CD8-positive, alpha-beta memory T cell (primary cell): ENCODE measurements at places on chromosomes 2 and 18.
A peak's percentile ranks its signal among the peaks of the same experiment; 100 is the strongest.

DNA sequence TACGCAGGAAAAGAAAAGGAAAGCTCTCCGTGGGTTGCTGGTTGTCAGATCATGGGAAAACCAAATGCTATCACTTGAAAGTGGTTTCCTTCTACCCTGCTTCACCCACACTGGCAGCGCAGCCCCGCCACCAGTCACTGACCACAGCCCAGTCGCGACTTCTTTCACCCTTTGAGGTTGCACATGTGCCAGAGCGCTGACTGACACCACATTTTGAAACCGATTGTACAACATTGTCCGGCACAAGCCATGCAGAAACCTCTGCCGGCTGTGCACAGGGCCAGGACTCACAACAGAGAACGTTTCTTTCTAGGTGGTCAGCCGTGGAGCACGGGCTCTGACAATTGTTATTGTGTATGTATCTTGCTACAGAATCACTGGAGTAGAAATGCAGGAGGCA lies 827.2 kb upstream of the POU3F3 start:
- H3K27me3 ChIP-seq = no peaks in the 10 kb centered on the region
- no peaks in the 10 kb centered on the region for H3K4me1 ChIP-seq
- H3K27ac ChIP-seq = no peak overlapping the region
- H3K4me3 ChIP-seq = no peak overlapping the region
- no peak for DNase-seq
- no peaks in the 10 kb centered on the region for H3K36me3 ChIP-seq

- no peaks in the 10 kb centered on the region for H3K4me1 ChIP-seq
- DNase-seq = no peak
- H3K4me3 ChIP-seq = no peak overlapping the region
Measured at GRCh38 chr2:15117409-15118050, 443.6 kb downstream of the NBAS start.

DNA sequence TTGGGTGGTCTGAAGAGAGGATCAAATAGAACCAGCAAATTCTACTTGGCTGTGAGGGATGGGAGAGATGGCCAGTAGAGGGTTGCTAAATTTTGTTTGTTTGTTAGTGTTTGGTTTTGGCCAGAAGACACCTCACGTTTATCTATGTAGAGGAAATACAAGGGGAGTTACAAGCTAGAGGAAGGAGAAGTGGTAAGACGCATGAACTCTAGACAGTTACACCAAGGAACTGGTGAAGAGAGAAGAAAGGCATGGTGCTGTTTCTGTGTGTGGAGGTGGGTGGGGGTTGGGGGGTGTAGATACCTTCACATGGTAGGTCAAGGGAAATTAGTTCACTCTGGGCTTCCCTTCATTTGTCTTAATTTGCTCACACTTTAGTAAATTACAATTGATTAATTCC lies 25.6 kb downstream of the RASGRP3 start:
- H3K27ac ChIP-seq = no peak overlapping the region
- DNase-seq = no peak
- H3K27me3 ChIP-seq = no peaks in the 10 kb centered on the region

GRCh38 chr2:162749994-162750393 lies 88.6 kb downstream of the KCNH7 start:
- no peaks in the 10 kb centered on the region for H3K4me1 ChIP-seq
- DNase-seq = no peak
- no peak overlapping the region for H3K27ac ChIP-seq
- no peaks in the 10 kb centered on the region for H3K36me3 ChIP-seq
- H3K27me3 ChIP-seq = no peaks in the 10 kb centered on the region

GRCh38 chr2:190159453-190159852 lies 96.9 kb upstream of the MSTN start:
- no peak for DNase-seq
- no peak overlapping the region for H3K27ac ChIP-seq
- H3K4me1 ChIP-seq = no peaks in the 10 kb centered on the region
- H3K36me3 ChIP-seq = no peaks in the 10 kb centered on the region
- no peak overlapping the region for H3K4me3 ChIP-seq

DNA sequence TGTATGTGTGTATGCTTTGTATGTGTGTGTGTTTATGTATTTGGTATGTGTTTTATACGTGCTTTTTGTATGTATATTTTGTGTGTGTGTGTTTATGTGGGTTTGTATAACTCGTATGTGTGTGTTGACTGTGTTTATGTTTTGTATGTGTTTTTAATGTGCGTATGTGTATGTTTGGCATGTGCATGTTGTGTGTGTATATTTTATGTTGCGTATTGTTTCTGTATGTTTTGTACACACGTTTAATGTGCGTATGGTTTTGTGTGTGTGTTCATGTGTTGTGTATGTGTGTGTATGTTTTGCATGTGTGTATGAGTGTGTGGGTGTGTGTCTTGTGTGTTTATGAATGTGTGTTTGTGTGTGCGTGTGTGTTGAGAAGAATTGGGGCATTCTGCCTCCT lies 55.2 kb upstream of the NCK2 start:
- no peaks in the 10 kb centered on the region for H3K4me1 ChIP-seq
- no peaks in the 10 kb centered on the region for H3K27me3 ChIP-seq
- DNase-seq = no peak
- H3K4me3 ChIP-seq = no peak overlapping the region
- H3K27ac ChIP-seq = no peak overlapping the region

- H3K4me3 ChIP-seq = no peak overlapping the region
- peaks cover 13% of the 10 kb centered on the region for H3K4me1 ChIP-seq
- no peak overlapping the region for H3K27ac ChIP-seq
- H3K27me3 ChIP-seq = no peaks in the 10 kb centered on the region
- no peaks in the 10 kb centered on the region for H3K36me3 ChIP-seq
- DNase-seq = no peak
Measured at GRCh38 chr2:24544456-24545115, 53.5 kb downstream of the NCOA1 start.

DNA sequence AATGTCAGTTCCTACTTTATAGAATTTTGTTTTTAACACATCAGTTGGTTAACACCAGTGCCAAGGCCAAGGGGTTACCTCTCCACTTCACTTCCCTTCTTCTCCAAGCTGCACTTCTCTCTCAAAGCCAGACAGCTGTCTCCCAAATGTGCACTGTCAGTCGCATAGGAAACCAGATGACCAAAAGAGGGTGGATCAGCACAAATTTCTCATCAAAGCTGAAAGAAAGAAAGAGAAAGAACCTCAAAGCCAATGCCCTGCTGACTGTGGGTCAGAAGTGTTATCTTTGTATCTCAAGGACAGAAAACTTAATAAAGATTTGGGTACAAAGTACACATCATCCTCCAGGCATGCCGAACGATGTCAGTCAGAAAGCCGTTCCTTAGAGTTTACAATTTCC lies 32.2 kb downstream of the SPATS2L start:
- H3K27me3 ChIP-seq = no peaks in the 10 kb centered on the region
- no peak overlapping the region for H3K27ac ChIP-seq
- H3K36me3 ChIP-seq = no peaks in the 10 kb centered on the region
- no peak for DNase-seq
- no peak overlapping the region for H3K4me3 ChIP-seq

- H3K36me3 ChIP-seq = no peaks in the 10 kb centered on the region
Measured at GRCh38 chr18:48790226-48790863, 160.4 kb downstream of the SMAD7 start.

DNA sequence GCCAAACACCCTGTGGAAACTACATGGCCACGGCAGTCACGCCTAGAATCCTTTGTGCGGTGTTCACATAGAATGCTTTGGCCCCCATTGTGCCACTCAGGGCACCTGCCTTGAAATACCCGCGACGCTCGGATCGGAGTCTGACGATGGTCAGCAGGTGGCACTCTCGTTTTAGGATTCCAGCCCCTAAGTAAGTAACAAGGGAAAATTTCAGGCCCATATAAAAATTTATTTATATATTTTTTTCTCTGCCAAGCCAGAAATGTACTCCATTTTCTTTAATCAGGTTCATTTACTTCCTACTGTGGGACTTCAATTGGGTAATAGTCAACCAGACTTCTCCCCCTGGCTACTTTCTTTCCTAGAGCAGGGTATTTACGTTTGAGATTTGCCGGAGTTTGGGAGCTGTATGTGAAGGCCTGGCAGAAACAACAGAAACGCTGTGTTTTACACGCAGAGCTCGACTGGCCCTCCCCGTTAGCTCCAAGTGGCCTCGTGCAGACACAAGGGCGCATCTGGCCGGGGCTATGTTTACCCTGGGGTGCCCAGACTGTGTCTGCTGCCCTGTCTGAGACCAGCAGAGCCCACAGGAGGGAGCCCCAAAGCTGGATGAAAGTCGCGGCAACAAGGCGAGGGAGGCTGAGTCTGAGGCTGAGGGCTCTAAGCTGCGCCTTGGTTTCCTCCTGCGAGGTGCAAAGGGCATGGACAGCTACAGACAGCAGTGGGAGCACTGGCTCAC lies 41.6 kb downstream of the LRRC30 start:
- DNase-seq = no peak
- no peak overlapping the region for H3K27ac ChIP-seq
- no peak overlapping the region for H3K4me3 ChIP-seq
- no peaks in the 10 kb centered on the region for H3K4me1 ChIP-seq
- H3K27me3 ChIP-seq = no peaks in the 10 kb centered on the region

GRCh38 chr2:13694673-13695072 lies 937.8 kb upstream of the LRATD1 start:
- no peaks in the 10 kb centered on the region for H3K36me3 ChIP-seq
- no peak overlapping the region for H3K4me3 ChIP-seq
- no peaks in the 10 kb centered on the region for H3K4me1 ChIP-seq

GRCh38 chr2:75592888-75593287 lies 32.1 kb upstream of the EVA1A start:
- no peak overlapping the region for H3K4me3 ChIP-seq
- DNase-seq = no peak
- H3K4me1 ChIP-seq = no peaks in the 10 kb centered on the region

GRCh38 chr2:201986463-201986735 lies 47.3 kb upstream of the FZD7 start:
- no peak overlapping the region for H3K4me3 ChIP-seq
- H3K36me3 ChIP-seq = no peaks in the 10 kb centered on the region
- H3K4me1 ChIP-seq = no peaks in the 10 kb centered on the region
- no peak overlapping the region for H3K27ac ChIP-seq
- H3K27me3 ChIP-seq = no peaks in the 10 kb centered on the region

GRCh38 chr2:238818561-238818960 lies 29.3 kb upstream of the TWIST2 start:
- peaks cover 4% of the 10 kb centered on the region for H3K27me3 ChIP-seq
- no peaks in the 10 kb centered on the region for H3K36me3 ChIP-seq
- no peak overlapping the region for H3K27ac ChIP-seq
- H3K4me3 ChIP-seq = no peak overlapping the region
- H3K4me1 ChIP-seq = no peaks in the 10 kb centered on the region

DNA sequence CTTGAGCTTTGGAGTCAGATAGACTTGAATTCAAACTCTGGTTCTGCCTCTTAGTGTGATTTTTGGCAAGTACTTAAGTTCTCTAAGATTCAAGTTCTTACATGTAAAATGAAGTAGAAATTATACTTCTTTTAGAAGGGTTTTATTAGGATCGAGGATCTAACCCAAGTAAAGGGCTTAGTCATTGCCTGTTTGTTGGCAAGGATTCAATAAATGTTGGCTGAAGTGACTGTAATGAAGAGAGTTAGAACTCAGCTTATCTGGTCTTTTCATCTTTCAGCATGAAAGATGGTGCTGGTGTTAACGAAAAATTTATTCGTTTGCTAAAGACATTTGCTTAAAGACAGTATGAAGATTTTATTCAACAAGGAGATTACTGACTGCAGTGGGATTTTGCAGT lies 315.9 kb upstream of the THUMPD2 start:
- DNase-seq = no peak
- no peaks in the 10 kb centered on the region for H3K27me3 ChIP-seq
- H3K4me3 ChIP-seq = no peak overlapping the region
- no peaks in the 10 kb centered on the region for H3K4me1 ChIP-seq
- no peaks in the 10 kb centered on the region for H3K36me3 ChIP-seq

DNA sequence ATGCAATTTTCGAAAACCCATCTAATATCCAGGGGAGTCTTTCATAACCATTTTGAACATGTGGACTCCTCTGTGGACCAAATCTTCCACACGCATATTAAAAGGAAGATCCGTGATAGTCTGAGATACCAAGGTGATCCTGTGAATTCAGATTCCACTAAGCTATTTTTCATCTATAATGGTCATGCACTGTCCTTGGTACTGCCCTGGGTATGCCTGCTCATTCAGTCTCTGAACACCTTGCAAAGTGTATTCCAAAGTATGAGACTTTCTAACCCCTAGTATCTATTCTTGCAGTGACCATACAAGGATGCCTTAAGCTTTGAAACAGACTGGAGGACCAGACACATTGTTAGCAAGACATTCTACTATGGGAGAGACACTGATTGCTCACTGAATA lies 217.6 kb upstream of the CCDC150 start:
- no peak overlapping the region for H3K4me3 ChIP-seq
- no peak overlapping the region for H3K27ac ChIP-seq
- no peaks in the 10 kb centered on the region for H3K4me1 ChIP-seq

DNA sequence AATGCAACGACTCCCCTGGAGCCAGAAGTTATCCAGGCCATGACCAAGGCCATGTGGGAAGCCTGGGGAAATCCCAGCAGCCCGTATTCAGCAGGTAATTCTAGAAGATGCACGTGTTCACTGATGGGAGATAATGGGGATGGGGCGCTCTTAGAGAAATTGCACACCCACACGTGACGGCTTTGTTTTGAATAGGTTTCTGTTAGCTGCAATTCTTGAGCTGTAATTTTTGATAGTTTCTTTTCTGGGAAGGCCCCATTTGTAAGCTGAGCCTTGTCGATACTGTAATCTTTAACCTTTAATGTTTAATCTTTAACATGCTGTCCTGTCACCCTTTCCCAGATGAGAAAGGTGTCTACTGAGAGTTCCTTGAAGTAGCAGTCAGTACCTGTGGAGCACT lies 3.6 kb downstream of the SCLY start:
- no peak overlapping the region for H3K27ac ChIP-seq
- peaks cover 39% of the 10 kb centered on the region for H3K4me1 ChIP-seq
- H3K27me3 ChIP-seq = no peaks in the 10 kb centered on the region
- DNase-seq = no peak
- H3K36me3 ChIP-seq = peaks cover 6% of the 10 kb centered on the region
- no peak overlapping the region for H3K4me3 ChIP-seq

- DNase-seq = peak; percentile 60
- no peak overlapping the region for H3K27ac ChIP-seq
- no peak overlapping the region for H3K4me3 ChIP-seq
- H3K27me3 ChIP-seq = no peaks in the 10 kb centered on the region
- H3K36me3 ChIP-seq = no peaks in the 10 kb centered on the region
Measured at GRCh38 chr18:63152096-63152495, 167.5 kb downstream of the BCL2 start.

- no peak overlapping the region for H3K27ac ChIP-seq
- H3K4me1 ChIP-seq = no peaks in the 10 kb centered on the region
- no peaks in the 10 kb centered on the region for H3K36me3 ChIP-seq
- H3K27me3 ChIP-seq = no peaks in the 10 kb centered on the region
- no peak overlapping the region for H3K4me3 ChIP-seq
Measured at GRCh38 chr18:8461544-8461943, 147.7 kb upstream of the RAB12 start.

DNA sequence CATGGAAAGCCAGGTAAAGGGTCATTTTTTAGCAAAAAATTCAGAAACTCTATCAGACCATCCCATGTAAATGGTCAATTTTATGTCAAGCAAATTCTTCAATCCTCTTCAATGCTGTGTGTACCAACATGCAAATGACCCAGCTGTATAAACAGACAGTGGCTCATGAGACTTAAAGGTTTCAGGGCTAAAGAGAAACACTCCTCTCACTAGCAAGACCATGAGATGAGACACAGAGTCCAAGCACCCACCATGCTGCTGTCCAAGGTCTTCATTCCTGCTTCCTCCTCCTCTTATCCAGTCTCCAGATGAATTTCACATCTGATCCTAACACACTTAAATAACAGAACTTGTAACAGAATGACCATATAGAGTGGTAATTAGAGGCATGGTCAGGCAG lies 30.8 kb upstream of the ONECUT2 start:
- no peak overlapping the region for H3K4me3 ChIP-seq
- H3K36me3 ChIP-seq = no peaks in the 10 kb centered on the region
